Trophoblast cell (in vitro differentiated cells and primary cell): ENCODE measurements at places on chromosomes 6 and 20.

GRCh38 chr6:153424719-153425400, 293.8 kb upstream of the RGS17 start:
- no peaks in the 10 kb centered on the region for H3K36me3 ChIP-seq
- DNase-seq: no peak
- no peaks in the 10 kb centered on the region for H3K4me1 ChIP-seq
- no peak overlapping the region for H3K27ac ChIP-seq

DNA sequence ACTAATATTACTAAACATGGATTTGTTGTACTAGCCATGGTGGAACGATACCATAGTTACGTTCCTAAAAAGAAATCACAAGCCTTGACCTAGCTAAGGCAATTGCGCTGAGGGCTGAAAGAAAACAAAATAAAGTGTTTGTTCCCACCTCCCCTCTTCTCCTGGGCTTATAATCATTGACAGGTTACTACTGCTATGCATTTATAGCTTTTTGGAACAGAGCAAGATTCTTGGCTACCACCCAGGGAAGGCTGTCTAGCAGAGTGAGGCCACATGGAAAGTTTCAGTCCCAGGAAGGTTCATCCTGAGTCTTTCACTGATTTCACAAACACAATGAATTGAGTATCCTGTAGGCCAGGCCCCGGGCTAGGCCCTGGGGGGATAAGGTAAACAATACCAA, 84.6 kb downstream of the TMEM170B start:
- H3K4me3 ChIP-seq: no peak overlapping the region
- no peaks in the 10 kb centered on the region for H3K4me1 ChIP-seq
- H3K27ac ChIP-seq: no peak overlapping the region

DNA sequence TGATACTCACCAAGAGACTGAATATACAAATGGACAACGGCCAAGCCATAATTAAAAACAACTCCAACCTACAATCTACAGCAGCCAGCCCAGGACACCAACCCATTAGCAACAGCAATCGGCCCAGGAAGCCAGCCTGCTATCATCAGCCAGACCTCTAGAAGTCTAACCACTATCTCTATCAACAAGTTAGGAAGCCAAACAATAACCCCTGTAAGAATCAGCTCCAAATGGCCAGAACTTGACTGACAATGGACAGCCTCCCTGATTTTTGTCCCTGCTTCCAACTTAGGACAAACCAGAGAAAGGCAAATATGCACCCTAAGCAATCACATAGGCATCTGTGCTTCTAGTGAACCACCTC, 511.8 kb upstream of the JARID2 start:
- H3K4me3 ChIP-seq: no peak overlapping the region
- no peaks in the 10 kb centered on the region for H3K27me3 ChIP-seq
- peaks cover 15% of the 10 kb centered on the region for H3K4me1 ChIP-seq
- no peaks in the 10 kb centered on the region for H3K36me3 ChIP-seq
- no peak overlapping the region for H3K27ac ChIP-seq

- H3K27me3 ChIP-seq: no peaks in the 10 kb centered on the region
- no peak for DNase-seq
- H3K4me1 ChIP-seq: no peaks in the 10 kb centered on the region
- H3K36me3 ChIP-seq: no peaks in the 10 kb centered on the region
- H3K27ac ChIP-seq: no peak overlapping the region
These were observed 119.5 kb downstream of the PHACTR3 start for GRCh38 chr20:59723607-59724456.

DNA sequence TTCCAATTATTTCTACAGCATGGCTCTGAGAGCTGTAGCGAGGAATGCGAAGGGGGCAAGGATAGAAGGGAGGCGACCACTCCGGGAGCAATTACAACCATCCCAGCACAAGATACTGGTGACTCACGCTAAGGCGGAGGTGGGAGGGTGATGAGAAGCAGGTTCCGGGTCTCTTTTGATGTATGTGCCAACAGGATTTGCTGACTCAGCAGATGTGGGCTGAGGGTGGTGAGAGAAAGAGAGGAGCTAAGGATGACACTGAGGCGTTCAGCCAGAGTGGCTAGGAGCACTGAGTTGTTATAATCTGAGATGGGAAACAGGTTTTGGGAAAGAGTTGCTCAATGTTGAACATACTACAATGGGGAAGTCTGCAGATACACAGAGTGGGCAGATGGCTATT, 9.3 kb upstream of the TXNDC5 start:
- peaks cover 2% of the 10 kb centered on the region for H3K4me1 ChIP-seq
- no peaks in the 10 kb centered on the region for H3K27me3 ChIP-seq
- H3K27ac ChIP-seq: no peak overlapping the region
- peak; percentile 41 for DNase-seq
- H3K36me3 ChIP-seq: no peaks in the 10 kb centered on the region

GRCh38 chr6:21438986-21439352, 154.6 kb upstream of the SOX4 start:
- H3K4me1 ChIP-seq: peaks cover 3% of the 10 kb centered on the region
- no peak for DNase-seq
- H3K27me3 ChIP-seq: no peaks in the 10 kb centered on the region

- no peak for DNase-seq
- no peaks in the 10 kb centered on the region for H3K4me1 ChIP-seq
- no peaks in the 10 kb centered on the region for H3K27me3 ChIP-seq
- H3K4me3 ChIP-seq: no peak overlapping the region
- H3K36me3 ChIP-seq: no peaks in the 10 kb centered on the region
These were observed 3.6 kb downstream of the DOP1A start for GRCh38 chr6:83071023-83071422.

- DNase-seq: no peak
- no peaks in the 10 kb centered on the region for H3K36me3 ChIP-seq
- no peak overlapping the region for H3K27ac ChIP-seq
These were observed 2.5 kb downstream of the TTLL2 start for GRCh38 chr6:167327391-167327790.

DNA sequence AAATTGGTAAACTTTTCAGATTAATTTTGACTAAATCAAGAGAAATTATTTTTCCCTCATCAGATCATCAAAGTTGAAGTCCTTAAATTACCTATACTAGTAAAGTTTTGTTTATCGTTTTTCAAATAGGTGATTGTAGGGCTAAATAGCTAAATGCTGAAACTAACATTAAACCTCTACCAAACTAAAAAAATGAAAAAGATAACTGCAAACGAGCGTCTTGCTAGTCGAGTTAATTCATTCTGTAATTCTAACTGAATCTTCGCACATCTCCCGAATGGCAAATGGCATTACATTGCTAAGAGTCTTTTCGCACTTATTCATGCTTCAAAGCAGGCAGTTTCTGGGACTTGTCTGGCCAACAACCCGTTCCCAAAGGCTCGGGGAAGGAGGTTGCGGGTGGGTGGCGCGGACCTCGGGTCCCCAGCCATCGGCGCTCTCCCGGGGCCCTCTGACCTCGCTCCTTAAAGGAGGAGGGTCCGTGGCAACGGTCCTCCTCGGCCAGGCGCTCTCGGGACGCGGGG, 43.8 kb downstream of the POPDC3 start:
- H3K4me1 ChIP-seq: peaks cover 3% of the 10 kb centered on the region
- no peaks in the 10 kb centered on the region for H3K36me3 ChIP-seq
- DNase-seq: no peak
- peaks cover 13% of the 10 kb centered on the region for H3K27me3 ChIP-seq
- H3K4me3 ChIP-seq: peak overlapping the region; percentile 82

- no peaks in the 10 kb centered on the region for H3K27me3 ChIP-seq
- DNase-seq: no peak
- H3K36me3 ChIP-seq: no peaks in the 10 kb centered on the region
These were observed 24.5 kb downstream of the FAM110A start for GRCh38 chr20:858011-858410.

DNA sequence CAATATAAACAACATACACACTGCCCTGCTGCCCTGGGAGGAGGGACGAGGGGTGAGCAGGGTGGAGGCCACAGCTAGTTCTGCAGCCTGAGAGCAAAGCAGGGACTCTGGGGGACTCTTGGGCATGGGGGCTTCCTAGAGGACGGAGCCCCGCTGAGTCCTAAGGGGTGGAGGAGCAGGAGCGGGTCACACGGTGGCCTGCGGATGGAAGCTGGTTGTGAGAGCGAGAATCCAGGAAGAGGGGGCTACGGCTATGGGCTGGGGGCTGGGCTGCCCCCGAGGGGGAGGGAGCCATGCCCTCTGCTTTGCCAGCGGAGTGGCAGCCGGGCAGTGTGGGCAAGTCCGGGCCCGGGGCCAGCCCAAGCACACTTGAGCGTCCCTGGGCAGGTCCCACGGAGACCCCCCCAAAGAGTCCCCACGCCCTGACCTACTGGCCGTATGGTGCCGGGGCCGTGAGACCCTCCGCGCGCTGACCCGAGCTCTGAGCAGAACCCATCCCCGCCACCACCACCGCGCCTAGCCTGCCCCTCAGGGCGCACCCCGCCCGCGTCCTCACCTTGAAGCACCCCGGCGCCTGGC, 369 bp downstream of the ADAM33 start:
- no peak overlapping the region for H3K27ac ChIP-seq
- peaks cover 2% of the 10 kb centered on the region for H3K27me3 ChIP-seq
- peaks cover 29% of the 10 kb centered on the region for H3K4me1 ChIP-seq
- no peaks in the 10 kb centered on the region for H3K36me3 ChIP-seq

- H3K27ac ChIP-seq: no peak overlapping the region
- no peak for DNase-seq
- H3K27me3 ChIP-seq: no peaks in the 10 kb centered on the region
- no peaks in the 10 kb centered on the region for H3K4me1 ChIP-seq
These were observed 75.1 kb downstream of the SNX9 start for GRCh38 chr6:157898169-157898568.

DNA sequence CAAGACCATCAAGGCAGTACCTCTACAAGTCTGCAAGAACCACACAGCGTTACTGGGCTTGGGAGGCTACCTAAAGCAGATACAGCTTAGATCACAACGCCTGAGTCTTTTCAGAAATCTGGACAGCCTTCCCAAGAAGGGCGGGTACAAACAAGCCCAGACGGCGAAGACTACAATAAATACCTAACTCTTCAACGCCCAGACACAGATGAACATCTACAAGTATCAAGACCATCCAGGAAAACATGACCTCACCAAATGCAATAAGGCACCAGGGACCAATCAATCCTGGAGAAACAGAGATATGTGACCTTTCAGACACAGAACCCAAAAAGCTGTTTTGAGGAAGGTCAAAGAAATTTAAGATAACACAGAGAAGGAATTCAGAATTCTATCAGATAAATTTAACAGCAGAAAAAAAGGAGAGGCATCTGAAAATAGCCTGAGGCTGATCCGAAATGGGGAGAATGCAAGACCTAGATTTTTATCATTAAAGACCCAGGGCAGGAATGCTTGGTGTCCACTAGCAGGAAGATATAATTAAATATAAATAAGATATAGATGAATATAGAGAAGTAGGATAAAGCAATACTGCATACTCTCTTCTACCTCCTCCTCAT, 131.7 kb upstream of the COL21A1 start:
- no peak overlapping the region for H3K4me3 ChIP-seq
- DNase-seq: peak; percentile 53
- H3K36me3 ChIP-seq: no peaks in the 10 kb centered on the region
- H3K27me3 ChIP-seq: no peaks in the 10 kb centered on the region
- H3K27ac ChIP-seq: peak overlapping the region; percentile 81
- peaks cover 21% of the 10 kb centered on the region for H3K4me1 ChIP-seq

DNA sequence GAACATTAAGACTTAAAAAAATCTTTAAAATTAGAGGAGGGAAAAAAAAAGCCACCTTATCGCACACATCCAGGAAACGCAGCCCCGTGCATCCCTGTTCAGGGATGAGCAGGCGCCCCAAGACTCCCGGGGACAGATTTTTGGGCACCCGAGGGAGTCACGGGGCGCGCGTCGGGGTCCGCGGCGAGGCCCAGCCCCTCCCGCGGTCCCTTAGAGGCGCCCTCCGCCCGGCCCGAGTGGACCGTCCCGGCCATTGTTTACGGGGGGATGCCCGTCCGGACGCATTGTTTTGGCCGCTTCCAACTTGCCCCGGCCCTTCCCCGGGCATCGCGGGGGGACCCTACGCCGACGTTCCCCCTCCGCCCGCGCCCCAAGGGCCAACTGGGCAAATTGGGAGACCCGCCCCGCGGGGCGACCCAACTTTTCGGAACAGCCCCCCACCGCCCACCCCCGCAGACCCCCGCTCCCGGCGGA, 610 bp downstream of the ZNF217 start:
- H3K27ac ChIP-seq: peak overlapping the region; percentile 98
- no peaks in the 10 kb centered on the region for H3K27me3 ChIP-seq

GRCh38 chr20:17871886-17872285, 96.7 kb downstream of the SNX5 start:
- no peaks in the 10 kb centered on the region for H3K36me3 ChIP-seq
- H3K27ac ChIP-seq: no peak overlapping the region
- no peak overlapping the region for H3K4me3 ChIP-seq
- H3K27me3 ChIP-seq: no peaks in the 10 kb centered on the region
- no peak for DNase-seq

- no peaks in the 10 kb centered on the region for H3K36me3 ChIP-seq
- no peak overlapping the region for H3K27ac ChIP-seq
- H3K4me3 ChIP-seq: no peak overlapping the region
- peak; percentile 45 for DNase-seq
These were observed 37.7 kb downstream of the KCNQ2 start for GRCh38 chr20:63434599-63435378.

GRCh38 chr6:119848696-119849095, 499.1 kb upstream of the MAN1A1 start:
- DNase-seq: no peak
- no peaks in the 10 kb centered on the region for H3K36me3 ChIP-seq
- no peak overlapping the region for H3K4me3 ChIP-seq

- H3K27me3 ChIP-seq: no peaks in the 10 kb centered on the region
- H3K36me3 ChIP-seq: no peaks in the 10 kb centered on the region
- no peak for DNase-seq
- H3K4me3 ChIP-seq: no peak overlapping the region
- no peaks in the 10 kb centered on the region for H3K4me1 ChIP-seq
These were observed 248.6 kb upstream of the QKI start for GRCh38 chr6:163165922-163166321.

DNA sequence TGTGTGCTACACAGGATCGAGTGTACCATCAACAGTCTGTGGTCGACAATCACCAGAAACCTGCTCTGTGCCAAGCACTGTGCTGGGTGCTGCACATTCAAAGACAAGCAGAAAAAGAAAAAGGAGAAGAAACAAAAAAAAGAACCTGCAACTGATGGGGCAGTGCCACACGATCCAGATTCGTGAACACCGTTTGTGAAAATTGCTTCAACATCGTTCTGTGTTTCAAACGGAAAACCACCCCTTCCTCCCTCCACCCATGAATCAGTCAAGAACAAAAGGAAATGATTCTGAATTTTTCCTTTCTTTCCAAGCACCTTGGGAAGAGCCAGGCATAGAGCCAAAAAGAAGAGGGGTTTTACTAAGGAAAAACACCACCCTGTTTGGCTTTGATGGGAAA, 129.2 kb upstream of the ARID1B start:
- no peaks in the 10 kb centered on the region for H3K4me1 ChIP-seq
- no peak for DNase-seq
- H3K36me3 ChIP-seq: no peaks in the 10 kb centered on the region
- no peaks in the 10 kb centered on the region for H3K27me3 ChIP-seq
- H3K27ac ChIP-seq: no peak overlapping the region
- no peak overlapping the region for H3K4me3 ChIP-seq
